Fibroblast of skin of right biceps (primary cell): ENCODE measurements at places on chromosomes 2 and 18.

- DNase-seq, result peak; percentile 17
Measured at GRCh38 chr2:148926291-148926961, 51.4 kb downstream of the KIF5C start.

GRCh38 chr2:207088276-207088675 lies 77.5 kb downstream of the KLF7 start:
- DNase-seq, result no peak

GRCh38 chr18:13303756-13304364 lies 85.3 kb downstream of the LDLRAD4 start:
- DNase-seq, result peak; percentile 67

DNA sequence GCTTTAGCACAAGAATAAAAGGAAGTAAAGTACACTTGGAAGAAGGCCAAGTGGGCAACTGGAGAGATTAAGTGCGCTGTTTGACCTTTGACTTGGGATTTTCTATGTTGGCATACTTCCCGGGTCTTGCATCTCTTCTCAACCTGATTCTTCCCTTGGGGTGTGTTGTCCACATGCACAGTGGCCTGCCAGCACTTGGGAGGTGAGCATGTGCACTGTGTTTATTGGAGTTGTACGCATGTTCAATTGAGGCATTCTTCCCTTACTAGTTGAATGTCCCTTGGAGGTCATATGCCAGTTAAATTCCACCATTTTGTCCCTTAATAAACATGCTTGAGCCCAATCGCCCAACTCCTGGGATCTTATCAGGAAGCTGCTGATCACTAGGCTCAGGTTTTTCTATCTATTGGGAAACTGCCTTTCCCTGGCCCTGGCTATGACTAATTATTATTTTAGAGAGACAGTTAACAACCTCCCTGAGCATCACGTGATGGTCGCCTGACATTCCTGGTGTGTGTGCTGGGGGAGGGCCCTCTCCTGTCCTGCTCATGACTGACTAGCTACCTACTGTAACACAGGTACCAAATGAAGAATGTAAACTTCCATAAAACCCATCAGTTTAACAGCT lies 62.5 kb upstream of the RAPGEF4 start:
- DNase-seq, result peak; percentile 42

GRCh38 chr2:98537390-98538126 lies 70.8 kb downstream of the COA5 start:
- DNase-seq, result no peak

DNA sequence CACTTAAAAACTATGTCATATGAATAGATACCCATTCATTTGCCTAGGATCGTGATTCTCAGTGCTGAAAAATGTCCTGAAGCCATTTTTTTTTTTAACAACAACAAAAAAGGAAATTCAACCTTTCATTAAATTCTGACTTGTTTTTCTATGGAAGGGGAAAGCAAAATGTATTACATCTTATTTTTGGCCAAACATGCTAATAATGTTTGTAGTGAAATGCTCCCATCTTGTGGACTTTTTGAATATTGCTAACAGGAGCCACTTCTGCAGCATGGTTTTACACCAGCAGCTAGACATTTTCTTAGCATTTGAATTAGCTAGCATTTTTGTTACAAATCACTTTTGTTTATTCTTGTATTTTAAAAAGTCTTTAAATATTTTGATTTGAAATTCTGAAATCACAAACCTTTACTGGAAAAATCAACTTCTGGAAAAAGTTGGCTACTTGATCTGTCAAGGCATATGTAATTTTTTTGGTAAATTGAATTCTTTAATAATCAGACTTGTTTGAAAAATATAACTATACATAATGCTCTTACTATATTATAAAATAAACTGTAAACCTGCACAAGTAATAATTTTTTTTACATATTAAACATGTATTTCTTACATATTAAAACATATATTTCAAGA lies 75.8 kb downstream of the KIDINS220 start:
- peak; percentile 48 for DNase-seq
